Stimulated activated CD4-positive, alpha-beta T cell treated with anti-CD3 and anti-CD28 coated beads, Interleukin-1b, Interleukin-23, amount 100 ng/mL, for 1 hour (primary cell): ENCODE measurements at places on chromosomes 6 and 20.

- no peak for DNase-seq
These were observed 7.9 kb downstream of the CD164 start for GRCh38 chr6:109374326-109374892.

DNA sequence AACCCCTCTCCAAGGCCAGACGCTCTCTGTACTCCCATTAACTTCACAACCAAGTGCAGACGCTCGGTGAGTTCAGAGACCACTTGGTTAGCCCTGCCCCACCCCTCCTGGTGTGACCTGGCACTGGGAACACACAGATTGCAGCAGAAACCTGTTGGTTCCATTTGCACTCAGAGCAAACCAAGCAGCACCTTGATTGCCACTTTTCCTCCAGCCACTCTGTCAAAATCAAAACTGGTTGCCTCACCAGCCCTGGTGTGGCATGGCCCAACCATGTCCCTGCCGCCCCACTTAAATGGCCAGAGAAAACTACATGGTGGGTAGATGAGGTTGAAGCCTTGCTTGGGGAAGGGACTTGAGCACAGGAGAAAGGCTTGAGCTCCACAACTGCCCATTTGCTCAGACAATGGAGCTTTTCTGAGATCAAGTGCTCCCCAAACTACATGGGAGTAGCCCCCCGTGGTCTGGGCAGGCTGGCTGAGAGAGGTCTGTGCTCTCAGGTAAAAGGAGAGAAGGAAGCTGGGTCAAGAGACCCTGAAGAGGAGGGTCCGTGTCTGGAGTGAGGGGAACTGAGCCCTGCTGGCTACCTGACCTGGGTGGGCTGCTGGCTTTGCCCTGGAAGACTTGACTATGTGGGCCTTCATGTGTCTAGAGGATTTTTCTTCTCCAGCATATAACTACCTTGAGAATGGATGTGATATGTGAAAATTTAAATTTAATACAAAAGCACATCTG, 43.4 kb downstream of the PLCG1 start:
- no peak for DNase-seq

DNA sequence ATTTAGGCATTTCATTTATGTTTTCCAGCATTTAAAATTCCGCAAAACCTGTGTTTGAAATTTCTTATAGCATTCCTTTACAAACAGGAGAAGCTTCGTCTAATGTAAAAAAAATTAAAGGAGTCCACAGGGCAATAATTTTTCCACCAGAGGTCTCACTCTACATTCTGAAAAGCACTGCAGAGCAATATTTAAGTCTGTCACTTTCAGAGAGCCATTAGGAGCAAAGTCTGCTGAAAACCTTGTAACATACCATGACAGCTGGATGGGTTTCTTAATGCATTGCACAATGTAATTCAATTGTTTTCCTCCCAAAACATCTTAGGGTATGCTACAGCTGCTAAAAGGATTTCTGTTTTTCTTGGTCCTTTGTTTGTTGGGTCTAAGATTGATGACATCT, 18.0 kb downstream of the BAG2 start:
- DNase-seq, result no peak

- no peak for DNase-seq
These were observed 18.1 kb upstream of the ZSCAN9 start for GRCh38 chr6:28206928-28207509.

- DNase-seq, result no peak
These were observed 65.9 kb downstream of the FAM135A start for GRCh38 chr6:70479236-70479635.

GRCh38 chr20:50762435-50763220, 31.2 kb downstream of the PARD6B start:
- no peak for DNase-seq

GRCh38 chr6:105382496-105382895, 20.4 kb downstream of the PREP start:
- DNase-seq, result no peak
